Activated CD4-positive, alpha-beta memory T cell treated with anti-CD3 and anti-CD28 coated beads, Interleukin-2, amount 10 ng/mL, durations not matched to agents 7 days and 5 days (primary cell): ENCODE measurements at places on chromosomes 2 and 18.

GRCh38 chr2:64263315-64263714 is 119.1 kb upstream of the PELI1 start:
- no peak for DNase-seq

DNA sequence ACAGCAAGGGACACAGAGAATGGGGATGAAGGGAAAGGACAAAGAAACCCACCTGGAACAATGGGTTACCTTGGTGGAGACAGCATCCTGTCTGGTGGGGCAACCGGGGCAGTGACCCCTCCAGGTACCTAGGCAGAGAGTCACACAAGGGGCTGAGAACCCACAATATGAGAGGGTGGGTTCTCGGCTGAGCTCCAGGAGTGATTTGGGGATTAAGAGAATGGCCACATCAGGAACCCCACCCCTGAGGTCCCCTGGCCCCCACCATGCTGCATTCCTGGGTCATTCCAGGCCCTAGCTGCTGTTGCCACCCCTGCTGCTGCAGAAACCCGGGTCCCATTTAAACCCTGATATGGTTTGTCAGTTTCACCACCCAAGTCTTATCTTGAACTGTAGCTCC is 172.3 kb downstream of the RTP5 start:
- no peak for DNase-seq

DNA sequence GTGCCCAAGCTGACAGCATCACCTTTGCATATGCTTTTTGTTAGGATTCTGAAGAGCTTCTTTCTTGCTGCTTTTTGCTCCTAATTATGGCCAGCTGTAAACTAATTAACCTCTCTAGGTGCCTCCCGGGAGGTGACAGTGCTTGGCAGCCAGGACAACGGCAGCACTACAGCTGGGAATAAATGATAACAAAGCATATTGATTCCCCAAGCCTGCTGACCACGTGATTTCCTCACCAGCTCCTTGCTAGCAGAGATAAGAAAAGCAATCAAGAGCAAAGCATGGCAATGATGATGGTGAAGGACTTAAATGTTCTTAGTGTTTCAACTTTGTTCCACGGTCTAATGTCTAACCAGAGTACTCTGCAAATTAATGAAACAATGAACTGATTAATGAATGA is 1074.4 kb upstream of the GYPC start:
- DNase-seq: no peak

DNA sequence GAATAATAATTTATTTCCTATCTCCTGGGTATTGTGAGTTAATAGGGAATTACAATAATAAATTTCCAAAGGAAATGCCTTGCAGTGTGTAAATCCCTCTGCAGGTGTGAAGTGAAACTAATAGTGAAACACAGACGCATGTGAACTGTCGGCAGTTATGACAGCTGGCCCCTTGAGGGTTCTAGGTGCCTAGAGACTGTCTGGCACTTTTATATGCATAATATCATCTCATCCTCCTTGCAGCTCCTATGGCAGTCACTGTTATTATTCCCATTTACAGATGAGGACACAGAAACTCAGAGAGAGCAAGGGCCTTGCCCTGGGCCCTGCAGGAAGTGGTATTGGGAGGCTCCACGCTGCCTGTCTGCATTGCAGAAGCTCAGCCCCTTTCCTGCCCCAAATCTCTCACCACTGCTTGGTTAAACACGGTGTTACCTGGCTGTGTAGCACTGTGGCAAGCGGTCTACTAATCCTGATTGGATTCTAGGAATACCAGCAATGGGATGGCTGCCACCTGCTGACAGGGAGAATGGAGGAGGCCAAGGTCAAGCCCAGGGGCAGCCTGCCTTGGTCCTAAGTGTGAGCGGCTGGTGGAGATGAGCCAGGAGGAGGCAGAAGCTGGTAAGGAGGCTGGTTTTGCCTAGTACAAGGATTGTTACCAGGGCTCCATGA is 32.8 kb upstream of the ACKR3 start:
- DNase-seq: peak; percentile 68

DNA sequence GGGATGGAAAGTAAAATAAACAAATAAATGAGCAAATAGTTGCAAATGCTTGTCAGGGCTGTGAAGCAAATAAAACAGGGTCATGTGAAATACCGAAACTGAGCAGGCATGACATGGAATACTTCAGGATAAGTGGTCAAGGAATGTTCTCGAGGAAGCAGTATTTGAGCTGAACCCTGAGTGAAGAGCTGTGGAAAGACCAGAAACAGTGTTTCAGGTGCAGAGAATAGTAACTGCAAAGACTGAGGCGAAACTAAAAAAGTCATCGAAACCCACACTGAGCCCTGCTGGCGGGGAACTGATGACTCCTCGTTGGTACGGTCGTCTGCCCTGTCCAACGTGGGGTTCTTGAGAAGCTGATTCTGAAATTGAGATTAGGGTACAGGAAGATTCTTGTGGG is 27.2 kb upstream of the MYCN start:
- no peak for DNase-seq

DNA sequence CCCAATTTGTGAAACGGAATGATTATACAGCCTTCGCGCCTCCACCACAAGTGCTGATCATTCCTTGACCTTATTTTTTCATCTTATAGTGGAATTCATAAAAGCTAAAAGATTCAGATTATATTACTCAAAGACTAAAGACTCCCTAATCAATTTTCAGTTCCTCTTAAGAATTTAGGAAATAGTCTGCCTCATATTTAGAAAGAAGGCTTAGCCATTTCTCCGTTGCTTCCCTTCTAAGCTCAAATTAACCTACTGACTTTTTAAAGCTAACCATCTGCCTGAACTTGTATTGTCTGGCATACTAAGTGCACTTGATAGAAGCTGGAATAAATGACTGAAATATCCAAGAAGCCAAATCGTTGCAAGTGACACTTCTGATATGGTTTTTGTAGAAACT is 44.7 kb downstream of the HNRNPLL start:
- DNase-seq: no peak

GRCh38 chr2:181305301-181306123 is 151.7 kb upstream of the ITGA4 start:
- DNase-seq: peak; percentile 72

GRCh38 chr2:190999058-190999457 is 14.9 kb downstream of the STAT1 start:
- DNase-seq: no peak

DNA sequence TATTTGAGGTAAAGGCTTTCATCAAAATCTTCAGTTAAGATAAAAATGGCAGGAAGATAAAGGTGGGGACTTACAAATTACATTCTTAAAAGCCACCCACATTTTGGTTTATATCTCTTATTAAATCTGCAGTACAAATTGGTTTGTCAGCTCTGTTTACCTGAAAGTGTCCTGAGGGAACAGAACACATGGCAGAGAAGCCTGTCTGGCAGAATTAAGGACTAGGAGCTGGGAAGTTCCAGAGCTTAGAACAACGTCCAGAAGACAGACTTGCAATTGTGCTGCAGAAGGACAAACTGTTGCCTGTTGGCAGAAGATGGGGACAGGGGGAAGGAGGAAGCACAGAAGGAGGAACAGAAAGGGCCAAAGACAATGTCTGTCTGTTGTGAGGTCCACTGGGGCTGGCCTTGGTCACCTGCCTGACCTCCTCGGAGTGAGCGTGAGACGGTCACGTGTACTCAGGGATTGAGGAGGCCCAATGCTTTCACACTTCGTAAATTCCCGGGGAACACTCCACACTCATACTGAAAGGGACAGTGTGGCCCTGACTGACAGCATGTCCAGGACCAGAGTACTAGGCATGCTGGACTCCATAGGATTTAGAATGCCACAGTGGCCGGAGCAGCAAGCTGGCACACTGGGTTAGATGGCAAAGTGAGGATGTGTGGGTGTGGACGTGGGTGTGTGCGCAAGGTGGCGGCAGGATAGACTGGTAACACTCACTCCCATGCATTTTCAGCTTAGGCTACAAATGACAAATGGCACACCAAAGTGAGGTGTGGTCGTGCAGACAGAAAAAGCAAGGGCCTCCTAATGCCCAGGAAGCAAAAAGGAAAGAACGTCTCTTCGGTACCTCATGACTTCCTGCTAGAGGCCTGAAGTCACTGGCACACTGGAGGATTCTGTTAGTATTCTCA is 210.9 kb upstream of the REV1 start:
- no peak for DNase-seq

DNA sequence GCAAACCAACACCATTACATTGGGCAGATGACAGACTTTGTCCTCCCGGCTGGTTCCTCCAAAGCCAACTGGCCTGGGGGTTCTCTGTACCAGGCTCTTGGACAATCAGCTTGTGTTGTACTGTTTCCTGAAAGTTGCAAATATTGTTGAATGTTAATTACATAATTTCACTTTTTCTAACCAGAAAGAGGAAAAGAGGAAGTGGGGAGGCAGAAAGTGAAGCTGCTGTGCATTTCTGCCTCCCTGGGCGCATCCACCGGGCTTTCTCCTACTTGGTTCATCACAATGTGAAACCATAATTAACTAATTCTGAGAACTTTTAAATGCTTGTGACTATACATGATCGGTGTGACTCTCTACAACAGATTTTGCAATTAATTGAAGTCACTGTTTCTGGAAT is 10.1 kb downstream of the TWIST2 start:
- DNase-seq: no peak

DNA sequence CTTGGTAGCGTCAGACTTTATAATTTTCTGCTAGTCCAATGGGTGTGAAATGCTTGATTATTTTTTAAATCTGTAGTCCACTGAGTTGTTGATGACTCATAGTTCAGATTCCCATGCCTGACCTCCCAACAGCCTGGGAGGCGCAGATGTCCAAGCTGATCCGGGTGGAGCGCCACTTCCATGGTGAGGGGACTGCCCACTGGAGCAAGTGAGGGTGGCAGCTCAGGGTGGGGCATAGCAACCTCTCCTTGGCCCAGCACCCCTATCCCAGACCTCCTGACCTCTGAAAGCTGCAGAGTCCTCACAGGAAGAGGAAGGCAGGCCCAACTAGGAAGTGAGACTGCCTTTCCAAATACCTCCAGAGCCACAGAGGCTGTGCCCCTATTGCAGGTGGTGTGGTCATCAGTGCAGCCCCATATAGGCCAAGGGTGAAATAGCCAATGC is 4.4 kb downstream of the MAL start:
- no peak for DNase-seq

GRCh38 chr18:56803051-56803450 is 151.9 kb downstream of the WDR7 start:
- DNase-seq: no peak

DNA sequence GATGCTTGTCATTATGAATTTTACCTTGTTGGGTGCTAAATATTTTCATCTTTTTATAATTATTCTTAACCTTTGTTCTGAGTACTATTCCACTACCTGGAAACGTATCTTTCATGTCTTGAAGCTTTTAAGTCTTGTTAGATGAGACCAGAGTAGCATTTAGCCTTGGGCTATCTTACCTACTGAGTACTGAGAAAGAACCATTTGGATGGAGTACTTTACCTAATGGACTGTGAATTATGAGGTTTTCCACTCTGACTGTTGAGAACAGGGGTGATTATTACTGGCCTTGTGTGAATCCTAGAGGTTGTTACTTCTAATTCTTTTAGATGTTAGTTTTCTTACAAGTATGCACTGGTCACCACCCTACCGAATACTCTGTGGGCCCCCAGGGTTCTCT is 63.5 kb downstream of the CCDC102B start:
- DNase-seq: no peak

DNA sequence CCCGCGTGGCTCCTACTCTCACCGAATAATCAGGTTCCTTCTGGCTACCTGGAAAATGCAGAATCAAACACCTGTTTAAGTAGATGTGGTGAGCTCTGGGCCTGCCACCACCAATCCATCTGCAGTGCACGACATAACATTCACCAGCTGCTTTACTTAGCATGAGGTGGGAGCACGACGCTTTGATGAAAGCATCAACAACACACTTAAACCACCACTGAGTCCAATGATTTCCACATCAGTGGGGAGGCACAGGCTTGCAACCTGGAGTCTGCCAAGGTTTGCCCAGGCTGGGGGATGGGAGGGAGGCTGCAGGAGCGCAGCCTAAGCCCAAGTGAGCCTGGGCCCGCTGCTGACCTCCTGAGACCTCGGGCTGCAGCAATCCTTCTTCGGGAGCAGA is 415.5 kb downstream of the MEIS1 start:
- DNase-seq: no peak

- no peak for DNase-seq
These were observed 237.6 kb upstream of the UBE2E3 start for GRCh38 chr2:180742801-180743200.

GRCh38 chr2:190929919-190930318 is 49.3 kb downstream of the GLS start:
- DNase-seq: no peak

GRCh38 chr2:207166349-207167098 is 776 bp upstream of the KLF7 start:
- DNase-seq: peak; percentile 72

DNA sequence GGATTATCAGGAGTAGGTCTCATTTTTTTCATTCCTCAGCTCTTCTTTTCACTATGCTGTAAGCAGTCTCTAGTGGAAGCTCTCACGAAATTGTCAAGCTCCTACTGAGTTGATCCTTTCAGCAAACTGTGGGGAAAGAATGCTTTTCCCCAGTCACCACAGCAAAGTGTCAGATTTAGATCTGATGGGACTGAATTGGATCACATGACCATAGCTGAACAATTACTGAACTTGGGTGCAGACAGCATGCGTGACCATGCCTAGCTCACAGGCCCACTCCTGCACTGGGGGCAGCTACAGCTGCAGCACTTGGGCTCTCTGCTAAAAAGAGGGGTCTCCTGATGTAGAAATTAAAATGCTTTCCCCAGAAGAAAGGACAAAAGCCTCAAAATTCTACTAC is 3.1 kb downstream of the ARHGAP15 start:
- no peak for DNase-seq

DNA sequence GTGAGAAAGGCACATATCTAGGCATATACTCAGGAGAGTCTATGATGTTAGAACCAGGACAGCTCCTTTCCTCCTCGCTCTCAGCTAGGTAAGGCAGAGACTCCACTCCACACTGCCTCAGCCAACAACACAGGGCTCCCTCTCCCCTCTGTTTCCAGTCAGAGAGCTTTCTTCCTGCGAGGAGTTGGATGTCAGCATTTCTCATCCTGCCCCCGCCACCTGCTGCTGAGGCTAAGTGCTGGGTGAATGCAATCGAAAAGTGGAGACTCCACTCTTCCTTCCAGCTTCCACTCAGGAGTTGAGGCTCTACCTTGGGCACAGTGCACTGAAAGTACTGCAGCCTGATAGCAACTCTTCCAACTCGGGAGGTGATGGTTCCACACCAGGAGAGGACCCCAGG is 177.2 kb upstream of the RAB6C start:
- DNase-seq: no peak

GRCh38 chr18:23281626-23282436 is 146.5 kb downstream of the CABLES1 start:
- DNase-seq: no peak

DNA sequence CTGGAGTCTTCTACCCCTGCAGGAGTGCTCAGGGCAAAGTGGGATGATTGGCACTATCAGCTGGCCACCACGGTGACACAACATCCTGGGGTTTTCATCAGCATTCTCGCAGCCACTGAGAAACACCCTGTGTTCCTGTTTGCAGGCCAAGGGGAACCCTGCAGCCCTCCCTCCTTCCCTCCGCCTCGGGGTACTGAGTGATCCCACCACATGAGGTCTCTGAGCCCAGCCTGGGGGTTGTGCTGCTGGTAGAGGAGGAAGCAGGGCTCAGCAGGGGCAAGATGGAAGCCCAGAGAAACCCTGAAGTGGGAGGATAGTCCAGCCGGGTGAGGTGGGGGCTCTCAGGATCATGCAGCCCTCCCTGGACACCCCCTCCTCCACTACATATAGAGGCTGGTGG is at the start of gene OXER1:
TSS of gene OXER1 (minus strand) at position 40 of the 400 bp plus-strand sequence. CDS start 73 bp downstream, outside the sequence.
- DNase-seq: no peak

- no peak for DNase-seq
These were observed 4.7 kb downstream of the SERTAD2 start for GRCh38 chr2:64649013-64649484.
